ENCODE measurements at places on chromosomes 5 and 9. TPM values are rescaled to one million over a fixed set of nuclear protein-coding genes. Genes with fewer than 3 reads are reported as not detected.

- no peak for DNase-seq
Observed at GRCh38 chr5:137312011-137312410, 187.1 kb downstream of the SPOCK1 start.

- DNase-seq = peak; percentile 72
Observed at GRCh38 chr9:137286975-137287383, 9.5 kb downstream of the TOR4A start.

GRCh38 chr9:78775211-78775610 lies 478.3 kb downstream of the PSAT1 start:
- no peak for DNase-seq

Gene CD274
- 2.5 TPM for total RNA-seq

DNA sequence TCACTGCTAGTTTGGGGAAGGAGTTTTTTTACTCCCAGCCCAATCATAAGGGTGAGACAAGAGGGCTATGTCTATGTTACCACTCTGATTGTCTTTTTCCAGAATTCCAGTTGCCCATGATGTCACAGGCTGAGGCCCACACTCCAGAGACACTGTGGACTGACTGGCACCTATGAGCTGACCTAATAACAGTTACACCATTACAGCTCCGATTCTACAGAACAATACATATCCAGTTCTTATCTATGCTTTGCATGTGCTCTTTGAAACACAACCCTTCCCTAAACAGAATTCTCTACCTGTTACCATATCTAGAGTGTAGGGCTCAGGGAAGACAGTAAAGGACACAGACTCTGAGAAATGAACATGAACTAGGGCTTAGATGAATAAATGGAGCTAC lies 45.7 kb upstream of the ALDOB start:
- no peak for DNase-seq

Gene GRXCR2
- total RNA-seq = not detected

Gene AGXT2
- total RNA-seq = not detected

Gene LCN12
- 4.2 TPM for total RNA-seq

- DNase-seq = no peak
Observed at GRCh38 chr5:133192716-133193115, 140.9 kb downstream of the HSPA4 start.

GRCh38 chr5:180596115-180596667 lies 4.9 kb upstream of the SCGB3A1 start:
- no peak for DNase-seq

DNA sequence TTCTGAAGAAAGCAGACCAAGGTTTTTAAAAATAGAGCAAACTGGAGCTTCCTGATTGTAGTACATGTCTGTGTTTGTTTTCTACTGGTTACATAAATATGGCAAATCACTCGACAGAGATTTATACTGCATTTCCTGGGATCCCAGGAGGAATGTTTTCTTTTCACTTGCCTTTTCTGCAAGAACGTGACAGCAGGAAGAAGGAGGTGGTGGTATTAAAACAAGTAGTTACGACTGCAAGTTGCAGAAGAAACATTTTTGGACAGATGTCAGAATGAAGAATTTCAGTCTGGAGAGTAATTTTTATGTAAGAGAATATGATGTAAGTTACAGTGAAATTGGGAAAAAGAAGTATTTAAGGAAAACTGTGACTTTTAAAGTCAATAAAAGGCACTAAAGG lies 253.7 kb upstream of the NFIL3 start:
- no peak for DNase-seq

DNA sequence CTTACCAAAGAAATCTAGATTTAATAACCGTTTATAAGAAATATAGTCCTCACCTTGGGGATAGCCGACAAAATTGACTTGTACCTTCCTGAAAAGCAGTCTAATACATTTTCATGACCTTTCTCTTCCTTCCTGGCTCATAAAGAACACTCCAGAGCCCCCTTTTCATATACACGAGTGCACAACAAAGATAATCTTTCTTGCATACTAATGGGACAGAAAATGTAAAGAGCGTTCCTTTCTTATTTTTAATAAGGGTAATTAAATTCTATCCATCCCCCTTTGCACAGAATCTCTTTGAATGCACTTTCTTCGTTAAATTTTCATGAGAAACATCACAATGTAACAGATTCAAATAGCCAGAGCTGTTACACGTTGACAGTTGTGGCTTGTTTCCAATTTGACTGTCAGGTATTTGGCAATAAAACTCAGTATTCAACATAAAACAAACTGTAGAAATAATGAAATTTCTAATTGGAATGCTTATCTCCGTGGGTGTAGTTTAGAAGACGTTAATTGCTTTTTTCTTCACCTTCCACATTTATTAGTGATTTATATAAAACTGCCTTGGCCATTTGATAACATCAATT lies 732.3 kb upstream of the DMAC1 start:
- DNase-seq = no peak
